CD4-positive, alpha-beta memory T cell (primary cell): ENCODE measurements at places on chromosomes 11 and 22. TPM values are rescaled to one million over a fixed set of nuclear protein-coding genes. Genes with fewer than 3 reads are reported as not detected.

The MS4A3 gene
- not detected for total RNA-seq

The HOATZ gene
- not detected for total RNA-seq

The APOBEC3B gene
- total RNA-seq, result 0.64 TPM

DNA sequence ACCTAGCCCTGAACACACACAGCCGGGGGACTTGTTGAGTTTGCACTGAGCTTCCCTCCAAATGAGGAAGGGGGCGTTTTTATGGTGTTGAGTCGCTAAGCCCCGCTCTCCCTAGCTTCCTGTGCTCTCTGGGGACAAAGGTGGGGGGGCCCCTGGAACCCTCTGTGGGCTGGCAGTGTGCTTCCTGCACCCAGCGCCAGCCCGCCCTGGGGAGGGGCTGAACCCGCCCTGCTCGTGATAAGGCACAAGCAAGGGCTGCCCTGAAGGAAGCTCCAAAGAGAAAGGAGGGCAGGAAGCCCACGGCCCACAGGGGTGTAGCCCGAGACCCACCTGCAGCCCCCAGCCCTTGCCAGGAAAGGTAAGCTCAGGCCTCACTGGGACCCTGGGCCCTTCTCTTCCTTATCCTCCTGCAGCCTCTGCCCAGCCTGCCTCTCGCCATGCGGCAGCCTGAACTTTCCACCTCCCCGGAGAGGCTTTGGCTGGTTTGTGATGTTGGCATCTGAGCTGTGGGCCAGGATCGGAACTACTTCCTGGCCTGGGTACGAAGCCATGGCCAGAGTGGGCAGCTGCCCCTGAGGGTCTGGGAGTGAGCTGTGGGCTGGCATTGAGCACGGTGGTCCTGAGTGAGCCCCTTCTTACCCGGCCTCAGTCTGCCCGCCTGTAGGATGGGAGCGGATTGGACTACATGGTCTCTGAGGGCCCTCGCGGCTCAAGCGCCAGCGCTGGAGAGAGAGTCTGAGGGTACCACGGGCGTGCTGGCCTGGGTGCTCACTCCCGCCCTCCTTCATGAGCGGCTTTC lies at the start of gene FERMT3:
Gene FERMT3, plus strand, starts transcription at position 265 of the 799 bp plus-strand sequence. CDS start 644 bp downstream, outside the sequence.
- DNase-seq, result peak; percentile 64

GRCh38 chr11:34632105-34632791 lies 11.4 kb downstream of the EHF start:
- DNase-seq, result no peak

- peak; percentile 47 for DNase-seq
These were observed 2.7 kb upstream of the GAB2 start for GRCh38 chr11:78420255-78420764.

DNA sequence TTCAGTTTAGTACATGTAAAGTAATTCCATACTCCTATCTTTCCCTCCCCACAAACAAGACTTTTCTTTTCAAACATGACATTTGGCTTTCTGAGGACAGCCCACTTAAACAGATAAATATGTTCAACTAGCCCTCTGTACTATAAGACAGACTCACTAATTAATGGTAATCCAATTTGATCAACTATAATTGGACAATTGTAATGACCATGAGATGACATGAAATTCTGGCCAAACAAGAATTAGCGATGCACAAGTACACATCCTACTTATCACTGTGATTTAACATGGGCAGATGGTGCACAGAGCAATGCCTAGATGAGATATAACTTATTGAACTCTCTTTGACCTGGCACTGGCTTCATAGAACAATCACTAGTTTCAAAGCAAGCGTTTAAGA lies 1033.7 kb upstream of the CCDC90B start:
- no peak for DNase-seq

DNA sequence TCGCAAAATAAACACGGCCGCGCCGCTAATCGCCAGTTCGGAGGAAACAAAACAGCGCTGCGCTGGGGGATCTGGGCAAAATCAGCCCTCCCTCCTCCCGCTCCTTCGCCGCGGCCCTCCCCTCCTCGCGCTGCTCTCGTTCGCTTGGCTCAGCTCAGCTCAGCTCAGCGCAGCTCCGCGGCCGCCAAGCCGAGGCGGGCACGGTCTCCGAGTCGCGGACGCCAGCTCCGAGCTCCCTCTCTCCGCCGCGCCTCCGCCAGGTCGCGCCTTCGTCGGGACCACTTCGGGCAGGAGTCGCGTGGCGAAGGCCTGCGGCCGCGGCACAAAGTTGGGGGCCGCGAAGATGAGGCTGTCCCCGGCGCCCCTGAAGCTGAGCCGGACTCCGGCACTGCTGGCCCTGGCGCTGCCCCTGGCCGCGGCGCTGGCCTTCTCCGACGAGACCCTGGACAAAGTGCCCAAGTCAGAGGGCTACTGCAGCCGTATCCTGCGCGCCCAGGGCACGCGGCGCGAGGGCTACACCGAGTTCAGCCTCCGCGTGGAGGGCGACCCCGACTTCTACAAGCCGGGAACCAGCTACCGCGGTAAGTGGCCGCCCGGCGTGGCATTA lies at the start of gene SPON1:
Gene SPON1, plus strand, starts transcription at position 162 of the 607 bp plus-strand sequence. Its CDS starts 182 bp downstream, at position 344.
- peak; percentile 46 for DNase-seq

DNA sequence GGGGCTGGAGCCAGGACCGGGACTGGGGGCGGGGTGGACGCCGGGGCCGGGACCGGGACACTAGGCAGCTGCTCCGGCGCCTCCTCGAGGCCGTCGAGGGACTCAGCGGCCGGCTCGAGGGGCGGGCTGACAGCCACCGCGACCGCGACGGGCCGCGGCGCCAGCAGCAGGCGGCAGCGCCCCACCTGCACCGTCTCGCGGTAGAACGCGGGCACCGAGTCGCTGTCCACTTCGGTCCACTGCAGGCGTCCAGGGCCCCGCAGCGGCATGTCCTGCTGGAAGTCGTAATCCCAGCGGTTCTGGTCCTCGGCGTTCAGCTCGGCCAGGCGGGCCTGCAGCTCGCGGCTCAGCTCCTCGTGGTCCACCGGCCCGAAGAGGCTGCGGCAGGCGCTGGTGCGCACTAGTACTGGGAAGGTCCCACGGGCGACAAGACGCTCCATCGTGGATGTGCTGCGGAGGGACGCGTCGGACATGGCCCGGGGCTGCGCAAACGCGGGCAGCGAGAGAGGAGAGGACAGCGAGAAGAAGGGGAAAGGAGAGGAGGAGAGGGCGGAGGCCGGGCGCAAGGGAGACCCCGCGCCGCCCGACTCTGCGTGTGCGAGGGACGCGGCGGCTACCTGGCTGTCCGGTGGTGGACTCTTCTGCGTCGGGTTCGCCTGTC lies 428 bp downstream of the CDKN1C start:
- DNase-seq, result no peak

- no peak for DNase-seq
These were observed 1383.2 kb downstream of the BRD1 start for GRCh38 chr22:48444320-48445112.

- DNase-seq, result no peak
These were observed 153.3 kb downstream of the DSCAML1 start for GRCh38 chr11:117643606-117644300.

DNA sequence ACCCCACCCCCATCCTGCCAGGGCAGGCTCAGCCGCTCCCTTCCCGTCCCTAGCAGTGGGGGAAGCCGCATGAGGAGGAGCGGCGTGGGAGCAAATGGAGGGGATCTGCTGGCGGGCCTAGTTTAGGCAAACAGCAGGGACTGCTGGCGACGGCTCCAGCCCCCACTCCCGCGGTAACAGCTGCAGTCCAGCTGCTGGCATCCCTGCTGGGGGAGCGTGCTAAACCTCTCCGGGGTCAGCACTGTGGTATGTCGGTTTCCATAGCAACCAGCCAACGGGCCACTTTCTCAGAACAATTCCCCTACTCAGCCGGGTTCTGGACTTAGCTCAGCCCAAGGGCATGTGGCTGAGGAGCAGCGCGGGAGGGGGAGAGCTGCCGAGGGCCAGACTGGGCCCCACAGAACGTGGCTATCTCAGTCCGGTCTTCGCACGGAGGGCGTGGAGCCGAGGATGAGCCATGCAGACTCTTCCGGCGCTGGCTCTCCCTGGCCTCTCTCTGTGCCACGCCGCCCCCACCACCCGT lies 98.8 kb downstream of the PKNOX2 start:
- DNase-seq, result no peak

- DNase-seq, result no peak
These were observed 484.2 kb upstream of the LRRC4C start for GRCh38 chr11:41943656-41944055.

GRCh38 chr11:113894421-113894996 lies 10.1 kb upstream of the HTR3B start:
- DNase-seq, result no peak

DNA sequence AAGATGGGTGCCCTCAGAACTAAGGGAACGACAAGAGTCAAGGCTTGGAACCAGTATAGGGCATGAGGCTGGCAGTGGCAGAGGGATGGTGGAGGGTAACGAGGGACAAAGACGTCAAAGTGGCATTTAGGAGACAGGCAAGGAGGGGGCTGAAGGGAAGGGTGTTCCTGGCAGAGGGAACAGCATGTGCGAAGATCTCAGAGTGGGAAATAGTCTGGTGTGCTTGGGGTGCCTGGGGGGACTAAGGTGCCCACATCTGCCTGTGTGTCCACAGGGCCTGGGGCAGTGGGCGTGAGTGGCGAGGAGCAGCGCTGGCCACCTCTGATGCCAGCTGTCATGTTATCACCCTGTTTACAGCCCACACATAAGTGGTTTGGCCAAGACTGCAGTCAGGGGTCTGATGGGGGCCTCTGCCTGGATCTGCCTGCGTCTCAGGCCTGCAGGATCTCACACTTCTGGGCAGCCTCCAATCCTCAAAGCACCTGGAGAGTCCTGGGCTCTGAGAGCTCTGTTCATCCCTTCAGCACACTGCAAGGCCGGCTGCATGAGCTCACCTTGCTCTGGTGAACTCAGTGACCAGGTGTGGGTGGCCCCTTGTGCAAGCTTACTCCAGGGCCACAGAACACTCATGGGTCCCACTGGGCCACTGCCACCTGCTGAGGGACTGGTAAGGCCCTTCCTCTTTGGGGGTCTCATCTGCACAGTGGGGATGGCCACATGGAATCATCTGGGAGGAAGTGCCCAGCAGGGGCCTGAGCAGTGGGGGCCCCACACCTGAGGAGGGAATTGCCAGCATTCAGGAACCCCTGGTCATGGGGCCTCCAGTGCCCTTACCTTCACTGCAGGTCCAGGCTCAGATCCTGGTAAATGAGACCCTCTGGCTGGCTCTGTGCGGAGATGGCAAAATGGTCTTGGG lies 89.7 kb upstream of the SHISAL1 start:
- no peak for DNase-seq

DNA sequence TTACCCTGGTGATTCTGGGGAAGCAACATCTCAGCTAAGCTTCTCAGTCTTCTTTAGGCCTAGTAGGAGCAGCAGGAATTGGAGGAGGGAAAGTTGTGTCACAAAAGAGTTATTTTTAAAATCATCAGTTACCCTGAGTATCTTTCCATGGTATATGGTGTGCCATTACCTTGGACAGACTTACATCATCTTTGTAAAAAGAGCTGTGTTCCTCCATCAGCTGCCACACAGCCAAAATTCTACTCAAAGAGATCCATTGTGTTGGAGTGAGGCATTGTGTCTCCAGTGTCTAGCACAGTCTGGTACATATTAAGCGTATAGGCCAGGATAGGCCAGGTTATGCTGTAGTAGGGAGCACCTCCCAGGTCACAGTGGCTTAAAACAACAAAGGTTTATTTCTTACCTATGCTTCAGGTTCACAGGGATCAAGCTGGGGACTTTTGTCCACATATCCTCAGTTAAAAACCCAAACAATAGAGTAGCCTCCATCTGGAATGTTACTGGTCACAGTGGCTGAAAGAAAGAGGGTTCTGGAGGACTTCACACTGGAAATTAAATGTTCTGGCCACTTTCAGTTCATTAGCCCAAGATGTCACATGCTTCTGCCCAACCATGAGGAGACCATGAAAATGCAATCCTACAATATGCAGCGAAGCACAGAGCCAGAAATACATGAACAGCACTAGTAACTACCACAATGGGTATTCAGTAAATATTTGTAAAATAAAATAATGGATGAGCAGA lies 9.9 kb upstream of the TMPRSS5 start:
- DNase-seq, result no peak

DNA sequence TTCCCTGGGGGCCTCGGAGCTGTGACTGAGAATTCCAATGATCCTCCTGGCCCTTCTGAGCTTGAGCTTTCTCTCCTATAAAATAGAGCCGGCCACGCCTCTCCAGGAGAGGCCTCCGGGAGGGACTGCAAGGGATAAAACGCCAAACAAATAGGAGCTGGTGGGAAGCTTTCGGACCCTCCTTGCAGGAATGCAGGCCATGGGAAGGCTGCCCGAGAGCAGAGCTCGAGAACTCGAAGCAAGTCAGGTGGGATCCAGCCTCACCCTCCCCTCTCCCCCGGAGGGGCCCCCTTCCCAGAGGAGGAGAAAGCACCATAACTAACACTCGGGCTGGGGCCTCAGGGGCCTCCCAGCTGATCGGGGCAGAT lies 34.6 kb downstream of the FLRT1 start:
- DNase-seq, result no peak

GRCh38 chr22:24736526-24737053 lies 37.9 kb downstream of the PIWIL3 start:
- DNase-seq, result no peak

- DNase-seq, result no peak
These were observed 22.9 kb upstream of the CTR9 start for GRCh38 chr11:10728154-10728553.

DNA sequence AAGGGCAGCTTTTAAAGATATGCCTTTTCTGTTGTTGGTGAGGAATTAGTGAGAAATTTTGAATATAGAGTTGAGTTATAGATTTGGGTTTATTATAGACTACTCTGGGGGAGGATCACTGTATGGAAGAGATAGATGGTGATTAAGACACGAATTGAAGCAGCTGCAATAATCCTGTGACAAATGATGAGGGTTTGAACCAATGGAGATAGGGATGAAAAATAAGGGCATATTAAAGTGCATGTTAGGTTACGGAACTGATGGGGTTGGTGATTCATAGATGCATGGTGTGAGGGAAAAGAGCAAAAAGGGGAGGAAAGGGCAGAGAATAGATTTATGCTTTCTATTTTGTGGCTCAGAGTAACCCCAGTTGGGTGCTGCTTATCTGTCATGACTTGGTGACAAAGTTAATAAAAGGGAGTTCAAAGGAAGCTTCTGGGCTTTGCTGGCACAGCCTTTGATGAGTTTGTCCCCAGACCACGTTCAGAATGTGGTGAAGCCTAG lies 11.8 kb downstream of the C11orf87 start:
- DNase-seq, result no peak

GRCh38 chr22:44410451-44410991 lies 87.5 kb downstream of the RTL6 start:
- no peak for DNase-seq
